ENCODE measurements at places on chromosomes 4 and X.

GRCh38 chr4:75030649-75031235, 97.8 kb downstream of the PARM1 start:
- DNase-seq: peak; percentile 20

DNA sequence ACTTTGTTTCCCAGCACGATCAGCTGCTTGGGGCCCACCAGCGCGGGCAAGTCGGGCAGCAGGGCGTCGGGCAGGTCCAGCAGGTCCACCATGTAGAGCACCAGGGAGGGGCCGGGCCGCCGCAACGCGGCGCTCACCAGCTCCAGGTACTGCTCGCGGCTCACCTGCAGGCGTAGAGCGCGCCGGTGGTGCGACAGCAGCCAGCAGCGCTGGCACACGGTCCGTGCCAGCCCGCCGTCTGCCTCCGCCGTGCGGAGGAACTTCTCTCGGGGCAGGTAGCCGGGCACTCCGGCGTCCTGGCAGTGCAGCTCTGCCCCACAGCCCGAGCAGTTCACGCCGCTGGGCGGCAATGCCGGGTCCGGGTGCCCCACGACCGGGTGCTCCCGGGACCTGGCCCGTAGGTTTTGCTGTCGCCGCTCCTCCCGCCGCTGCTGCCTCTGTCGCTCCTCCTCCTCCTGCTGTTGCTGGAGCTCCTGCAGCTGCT, 527 bp downstream of the NOA1 start:
- DNase-seq: peak; percentile 53

GRCh38 chr4:141757287-141757686, 120.9 kb downstream of the IL15 start:
- DNase-seq: no peak

GRCh38 chrX:10574663-10575062, 45.7 kb downstream of the MID1 start:
- DNase-seq: no peak

GRCh38 chr4:53917729-53918128, 146.7 kb downstream of the CHIC2 start:
- DNase-seq: no peak

DNA sequence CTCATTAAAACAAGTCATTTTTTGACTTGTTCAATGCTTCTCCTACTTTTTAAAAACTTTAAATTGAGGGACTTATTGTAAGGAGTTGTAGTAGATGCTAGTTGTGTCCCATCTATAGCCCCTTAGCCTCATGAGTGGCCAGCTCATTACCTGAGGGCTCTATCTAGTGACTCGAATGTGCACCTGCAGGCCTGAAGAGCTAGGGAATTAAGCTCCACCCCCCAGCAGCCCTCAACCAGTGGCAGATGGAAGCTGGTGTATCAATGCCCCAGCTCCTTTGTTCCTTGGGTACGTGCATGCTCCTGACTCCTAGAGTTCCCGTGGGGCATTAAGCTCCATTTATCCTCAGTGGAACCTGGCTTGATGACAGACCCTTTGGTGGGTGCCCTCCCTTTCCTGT, 146.7 kb upstream of the FAM9B start:
- no peak for DNase-seq

DNA sequence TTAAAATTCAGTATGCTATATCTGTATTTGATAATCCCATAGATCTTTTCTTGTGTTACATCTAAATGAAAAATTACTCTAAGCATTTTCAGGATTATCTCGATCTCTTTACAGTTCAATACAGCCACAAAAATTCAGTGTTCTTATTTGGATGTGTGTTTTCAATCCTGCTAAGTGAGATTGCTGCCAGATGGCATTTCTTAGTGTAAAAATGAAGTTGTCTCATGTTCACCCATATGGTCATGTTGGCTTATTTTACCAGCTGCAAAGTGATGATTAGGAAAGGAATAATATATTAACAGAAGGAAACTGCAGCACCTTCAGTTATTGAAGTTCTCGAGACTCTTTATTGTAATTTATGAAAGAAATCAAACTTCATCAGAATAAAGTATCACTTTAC, 12.1 kb upstream of the FAM47A start:
- no peak for DNase-seq

DNA sequence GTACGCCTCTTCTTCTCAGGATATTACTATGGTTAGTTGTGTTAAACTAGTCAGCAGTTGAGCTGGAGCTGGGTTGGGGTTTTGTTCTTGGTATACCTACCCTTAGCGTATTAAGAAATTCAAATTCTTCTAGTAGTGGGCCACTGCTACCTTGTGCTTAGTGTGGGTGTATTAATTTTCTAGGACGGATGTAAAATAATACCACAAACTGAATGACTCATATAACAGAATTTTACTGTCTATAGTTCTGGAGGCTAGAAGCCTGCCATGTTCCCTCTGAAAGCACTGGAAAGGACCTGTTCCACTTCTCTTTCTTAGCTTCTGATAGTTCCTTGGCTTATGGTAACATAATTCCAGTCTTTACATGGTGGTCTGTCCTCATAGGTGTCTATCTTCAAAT, 1274.7 kb downstream of the ADGRL3 start:
- no peak for DNase-seq

GRCh38 chrX:49242545-49243066, 7.3 kb downstream of the CCDC22 start:
- DNase-seq: no peak

- peak; percentile 66 for DNase-seq
Observed at GRCh38 chrX:78024349-78025059, 55.1 kb upstream of the PGAM4 start.

Measured in CD4-positive, alpha-beta T cell treated with Interleukin-4 for 1 hour (primary cell).